ENCODE measurements at places on chromosomes 4 and X. TPM values are rescaled to one million over a fixed set of nuclear protein-coding genes. Genes with fewer than 3 reads are reported as not detected.

GRCh38 chr4:51831133-51831532, 11.8 kb upstream of the DCUN1D4 start:
- DNase-seq, result peak; percentile 29

DNA sequence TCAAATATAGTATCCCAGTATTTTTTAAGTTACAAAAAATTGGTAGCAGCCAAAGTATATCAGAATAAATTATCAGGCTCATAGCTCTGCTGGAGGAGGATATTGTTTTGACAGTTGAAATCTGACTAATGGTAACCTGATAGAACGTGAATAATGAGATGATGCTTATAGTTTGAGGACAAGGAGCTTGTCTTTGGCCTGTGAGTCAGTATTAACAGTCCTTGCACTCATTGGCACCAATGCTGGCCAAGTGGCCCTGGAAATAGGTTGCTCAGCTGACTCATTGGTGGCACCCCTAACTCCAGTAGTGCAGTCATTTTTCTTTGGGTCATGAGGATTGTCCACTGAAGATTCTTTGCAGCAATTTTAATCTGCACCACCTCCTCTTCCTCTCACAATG, 203.3 kb upstream of the JADE1 start:
- DNase-seq, result no peak

GRCh38 chr4:168691631-168692369, 194.9 kb downstream of the PALLD start:
- no peak for DNase-seq

DNA sequence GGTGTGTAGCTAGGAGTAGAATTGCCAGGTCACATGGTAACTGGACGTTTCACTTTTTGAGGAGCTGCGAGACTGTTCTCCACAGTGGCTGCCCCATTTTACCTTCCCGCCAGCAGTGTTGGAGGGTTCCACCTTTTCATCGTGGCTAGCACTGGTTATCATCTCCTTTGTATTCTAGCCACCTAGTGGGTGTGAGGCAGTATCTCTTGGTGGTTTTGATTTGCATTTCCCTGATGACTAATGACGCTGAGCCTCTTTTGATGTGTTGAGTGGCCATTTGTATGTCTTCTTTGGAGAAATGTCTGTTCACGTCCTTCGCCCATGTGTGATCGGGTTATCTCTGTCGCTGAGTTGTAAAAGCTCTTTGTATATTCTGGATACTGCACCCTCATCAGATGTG, 10.6 kb downstream of the ABCD1 start:
- no peak for DNase-seq

DNA sequence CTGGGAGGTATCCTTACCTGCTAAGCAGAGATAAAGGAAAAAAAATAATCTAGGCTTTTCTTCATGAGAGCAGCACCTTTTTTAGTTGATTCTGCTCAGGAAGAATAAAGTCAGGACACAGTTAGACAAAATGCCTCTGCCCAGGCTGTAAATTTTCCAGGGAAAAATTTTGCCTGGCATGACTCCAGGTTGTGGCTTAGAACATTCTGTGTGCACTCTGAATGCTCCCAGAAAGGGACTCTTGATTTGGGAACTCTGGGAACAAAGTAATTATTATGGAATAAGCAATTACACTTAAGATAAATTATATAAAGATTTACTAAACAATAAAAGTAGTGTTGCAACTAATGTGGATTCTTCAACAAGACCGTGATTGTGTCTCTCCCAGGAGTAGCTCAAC, 826.2 kb upstream of the TENM3 start:
- no peak for DNase-seq

- DNase-seq, result no peak
Observed at GRCh38 chrX:30246769-30247489, at the start of gene MAGEB1. MAGEB1 (plus strand) TSS chrX:30247146; CDS start chrX:30250494, 3,348 bp downstream.

GRCh38 chrX:76183289-76184049, 10.6 kb downstream of the PBDC1 start:
- no peak for DNase-seq

The RTL3 gene
- total RNA-seq, result not detected

The MAP7D3 gene
- 5.8 TPM for total RNA-seq

The POLN gene
- total RNA-seq, result 5.9 TPM

The TRIM2 gene
- 52.5 TPM for total RNA-seq

The DACH2 gene
- total RNA-seq, result 1.5 TPM

The LONRF3 gene
- total RNA-seq, result 1.5 TPM

The S100G gene
- total RNA-seq, result not detected
